NCI-H1417 (cell line): ENCODE measurements at places on chromosomes 3 and 15.

DNA sequence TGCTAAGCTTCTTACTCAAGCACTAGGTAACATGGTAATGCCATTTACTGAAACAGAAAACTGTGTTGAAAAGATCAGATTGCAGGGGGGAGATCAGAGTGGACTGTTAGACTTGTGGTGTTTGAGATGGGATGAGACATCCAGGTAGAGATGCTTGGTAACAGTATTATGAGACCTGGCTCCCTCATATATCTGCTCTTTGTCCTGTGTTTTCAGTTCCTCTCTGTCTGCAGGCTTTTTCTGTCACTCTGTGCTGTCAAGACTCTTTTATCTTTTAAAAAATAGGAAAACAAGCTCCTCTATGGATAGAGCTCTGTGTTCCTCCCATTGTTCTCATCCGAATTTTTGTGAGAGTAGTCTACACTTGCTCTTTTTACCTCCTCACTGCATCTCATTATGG is 48.1 kb downstream of the CALML4 start:
- no peak for DNase-seq

- no peak for DNase-seq
Measured at GRCh38 chr3:149506540-149506939, 32.0 kb downstream of the TM4SF4 start.

DNA sequence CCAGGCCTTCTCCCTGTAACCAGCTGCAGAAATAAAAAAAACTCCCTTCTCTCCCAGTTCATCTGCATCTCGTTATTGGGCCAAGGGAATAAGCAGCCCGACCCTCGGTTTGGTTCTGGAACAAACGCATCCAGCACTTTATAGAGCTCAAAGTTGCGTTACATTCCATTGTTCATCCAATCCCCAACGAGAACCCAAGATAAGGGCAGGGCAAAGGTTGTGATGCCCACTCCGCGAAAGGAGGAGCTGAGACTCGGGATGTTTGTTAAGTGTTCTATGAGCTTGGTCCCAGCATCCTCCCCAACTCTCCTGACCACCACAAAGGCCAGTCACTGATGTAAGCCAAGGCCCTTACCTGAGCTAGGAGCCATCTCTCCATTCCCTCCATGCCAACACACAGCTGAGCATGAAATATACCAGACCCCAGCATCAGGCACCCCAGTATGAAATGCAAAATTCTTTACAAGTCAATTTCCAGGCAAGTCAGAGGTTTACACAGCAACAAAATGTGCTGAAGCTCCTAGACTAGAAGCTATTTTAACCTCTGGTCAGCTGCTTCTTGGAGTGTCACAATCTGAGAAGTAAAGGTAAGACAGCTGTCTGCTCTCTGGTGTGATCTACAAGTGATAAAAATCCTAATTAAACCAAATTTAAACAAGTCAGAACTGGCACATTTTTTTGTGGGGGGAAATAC is 17.9 kb downstream of the CCDC12 start:
- no peak for DNase-seq

DNA sequence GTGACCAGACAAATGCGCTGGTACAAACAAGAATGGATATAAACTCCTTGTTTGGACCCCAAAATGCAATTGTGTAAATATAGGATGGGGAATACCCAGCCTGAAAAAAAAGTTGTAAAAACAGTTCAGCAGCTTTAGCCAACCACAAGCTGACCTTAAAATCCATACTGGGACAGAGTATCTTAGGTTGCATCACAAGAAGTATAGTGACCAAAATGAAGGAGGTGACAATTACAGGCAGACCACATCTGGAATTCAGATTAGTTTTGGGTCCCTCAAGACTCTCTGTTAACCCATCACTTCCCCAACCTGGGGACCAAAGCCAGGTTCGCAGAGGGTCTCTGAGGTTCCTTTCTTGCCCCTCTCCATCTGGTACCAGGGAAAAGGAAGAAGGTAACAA is 115.9 kb upstream of the PRR20G start:
- DNase-seq, result no peak

GRCh38 chr3:9071936-9072666 is 108.8 kb upstream of the RAD18 start:
- DNase-seq, result no peak

DNA sequence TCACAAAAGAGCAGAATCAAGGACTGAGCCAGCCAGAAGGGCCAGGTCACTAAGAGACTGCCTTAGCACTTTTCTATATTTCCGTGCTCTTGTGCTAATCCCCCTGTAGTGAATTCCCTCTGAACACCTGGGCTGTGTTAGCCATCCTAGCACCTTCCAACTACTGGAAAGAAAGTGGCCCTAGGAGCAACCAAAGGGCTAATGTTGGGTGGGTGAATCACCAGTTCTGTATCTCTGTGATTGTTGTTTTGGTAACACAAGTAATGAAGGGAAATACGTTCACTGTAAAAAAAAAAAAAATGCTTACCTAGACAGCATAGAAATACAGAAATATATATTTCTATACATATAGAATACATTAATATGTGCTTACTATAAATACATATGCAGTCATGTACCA is 43.9 kb downstream of the PXYLP1 start:
- no peak for DNase-seq

- DNase-seq, result no peak
Measured at GRCh38 chr3:124791639-124792151, 61.4 kb downstream of the UMPS start.

- no peak for DNase-seq
Measured at GRCh38 chr3:47685037-47685436, 96.7 kb downstream of the SMARCC1 start.

DNA sequence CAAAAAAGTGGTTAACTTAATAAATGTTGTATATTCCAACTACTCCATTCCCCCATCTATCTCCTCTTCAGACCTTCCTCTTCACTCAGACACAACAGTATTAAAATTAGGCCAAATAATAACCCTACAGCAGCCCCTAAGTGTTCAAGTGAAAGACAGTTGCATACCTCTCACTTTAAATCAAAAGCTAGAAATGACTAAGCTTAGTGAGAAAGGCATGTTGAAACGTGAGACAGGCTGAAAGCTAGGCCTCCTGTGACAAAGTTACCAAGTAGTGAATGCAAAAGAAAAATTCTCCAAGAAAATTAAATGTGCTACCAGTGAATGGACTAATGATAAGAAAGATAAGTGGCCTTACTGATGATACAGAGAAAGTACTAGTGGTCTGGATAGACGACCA is 71.7 kb downstream of the ANKRD28 start:
- DNase-seq, result no peak

GRCh38 chr3:183269345-183269744 is 16.3 kb downstream of the B3GNT5 start:
- no peak for DNase-seq

DNA sequence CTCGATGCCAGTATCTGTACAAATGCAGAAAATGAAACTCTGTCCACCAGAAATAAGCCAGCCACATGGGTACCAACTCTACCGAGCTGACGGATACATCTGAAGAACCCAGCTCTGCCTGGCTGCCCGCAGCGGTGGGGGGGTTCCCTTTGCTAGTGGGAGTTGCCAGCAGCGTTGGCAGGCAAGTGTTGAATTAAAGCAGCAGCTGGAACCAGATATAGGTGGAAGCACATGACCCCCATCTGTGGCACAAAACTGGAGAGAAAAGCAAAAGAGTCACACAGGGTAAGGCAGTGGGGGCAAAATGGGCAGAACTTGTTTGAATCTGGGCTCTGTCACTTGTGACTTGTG is 17.9 kb downstream of the CRYGS start:
- DNase-seq, result no peak

DNA sequence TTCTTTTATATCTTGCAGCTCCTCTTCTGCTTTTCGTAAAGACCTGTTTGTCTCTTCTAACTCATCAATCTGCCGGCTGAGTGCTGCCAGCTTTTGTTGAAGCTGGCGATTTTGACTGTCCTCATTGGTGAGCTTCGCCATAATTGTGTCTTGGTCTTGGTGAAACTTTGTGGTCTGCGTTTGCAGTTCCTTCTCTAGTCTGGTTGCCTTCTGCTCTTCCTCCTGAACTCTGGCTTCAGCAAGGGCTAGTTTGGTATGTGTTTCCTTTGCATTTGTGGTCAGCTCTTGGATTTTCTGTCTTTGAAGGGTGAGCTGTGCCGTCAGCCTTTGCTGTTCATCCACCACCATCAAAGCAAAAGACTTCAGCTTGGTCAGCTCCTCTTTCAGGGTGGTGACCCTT is 32.9 kb downstream of the CMSS1 start:
- no peak for DNase-seq

- no peak for DNase-seq
Measured at GRCh38 chr15:70532531-70533186, 230.7 kb downstream of the UACA start.

DNA sequence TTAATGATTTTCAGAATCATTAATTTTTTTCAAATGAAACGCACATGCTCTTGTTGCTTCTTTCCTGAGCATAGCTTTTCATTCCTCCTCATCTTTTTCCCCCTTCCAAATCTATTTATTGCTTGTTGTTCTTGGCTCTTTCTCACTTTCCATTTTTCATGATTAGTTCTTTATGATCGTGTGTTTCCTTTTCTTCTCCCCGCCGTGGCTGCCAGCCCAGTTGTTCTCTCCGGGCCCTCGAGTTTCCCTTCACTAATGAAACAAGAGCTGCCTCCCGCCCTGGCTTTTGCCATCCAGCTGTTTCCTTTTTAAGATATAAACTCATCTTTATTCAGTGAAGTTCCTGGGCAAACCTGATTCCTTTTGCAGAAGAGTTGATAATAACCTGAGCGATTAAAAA is 170.2 kb upstream of the NR2F2 start:
- DNase-seq, result no peak

DNA sequence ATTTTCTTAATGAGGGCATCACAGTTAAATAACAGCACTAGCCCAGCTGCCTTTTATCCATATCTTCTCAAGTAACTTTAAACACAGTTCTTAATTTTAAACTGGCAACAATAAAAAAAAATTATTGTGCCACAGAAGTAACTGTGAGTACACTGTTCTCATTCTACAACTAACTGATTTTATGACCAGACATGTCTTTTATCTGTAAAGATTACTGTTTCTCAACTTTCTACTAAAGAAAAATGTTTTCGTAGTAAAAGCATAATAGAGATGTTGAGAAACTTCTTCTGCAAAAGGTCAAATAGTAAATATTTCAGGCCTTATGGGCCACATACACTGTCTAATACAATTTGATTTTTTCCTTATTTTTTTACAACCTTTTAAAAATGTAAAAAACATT is 32.0 kb downstream of the PLOD2 start:
- no peak for DNase-seq

DNA sequence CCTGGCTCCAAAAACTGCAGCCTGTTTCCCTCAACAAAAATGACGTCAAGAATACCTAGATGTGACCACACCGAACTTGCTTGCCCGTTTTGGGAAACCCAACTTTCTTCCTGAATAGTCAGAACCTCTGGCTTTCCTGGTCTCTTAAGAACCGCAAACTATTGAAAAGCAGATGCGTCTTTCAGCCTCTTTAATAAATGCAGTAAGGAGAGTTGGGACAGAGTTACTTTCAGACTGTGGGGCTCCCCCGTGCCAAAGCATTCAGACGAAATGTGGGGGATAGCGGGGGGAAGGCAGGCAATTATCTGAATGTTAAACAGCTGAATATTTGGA is 1.2 kb upstream of the PROK2 start:
- no peak for DNase-seq

DNA sequence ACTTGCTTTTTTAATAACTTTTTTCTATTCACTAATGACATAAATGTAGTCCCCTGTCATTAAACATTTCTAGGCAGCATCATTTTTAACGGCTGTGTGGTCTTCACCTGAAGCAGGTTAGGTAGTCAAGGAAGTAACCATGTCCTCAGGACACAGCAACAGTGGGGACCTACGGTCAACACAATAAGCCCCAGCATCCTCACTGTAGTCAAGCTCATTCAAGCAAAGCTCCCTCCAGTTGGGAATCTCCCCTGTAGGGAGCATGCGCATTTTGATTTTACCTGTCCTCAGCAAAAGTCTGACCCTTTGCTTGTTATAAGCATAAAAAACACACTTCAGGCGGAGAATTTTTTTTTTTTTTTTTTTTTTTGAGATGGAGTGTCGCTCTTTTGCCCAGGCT is 151.4 kb downstream of the SHQ1 start:
- DNase-seq, result no peak

GRCh38 chr3:162052636-162053035 is 556.0 kb downstream of the OTOL1 start:
- DNase-seq, result no peak

DNA sequence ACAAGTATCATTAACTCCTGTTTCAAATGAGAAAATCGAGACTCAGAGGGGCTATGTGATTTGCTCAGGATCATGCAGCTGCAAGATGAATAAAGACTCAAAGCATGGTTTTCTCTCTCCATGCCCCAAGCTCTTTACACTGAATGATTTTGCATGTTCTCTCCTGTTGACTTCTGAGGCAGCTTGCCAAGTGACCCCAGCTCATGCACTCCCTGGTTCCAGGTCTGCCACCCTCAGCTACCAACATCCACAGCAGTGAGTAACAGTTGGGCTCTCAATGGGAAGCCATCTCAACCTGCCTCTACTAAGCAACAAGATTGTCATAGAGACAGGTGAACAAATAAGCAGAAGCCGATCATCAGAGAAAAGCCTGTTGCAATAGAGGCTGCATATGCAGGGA is 116.9 kb upstream of the GADL1 start:
- no peak for DNase-seq

DNA sequence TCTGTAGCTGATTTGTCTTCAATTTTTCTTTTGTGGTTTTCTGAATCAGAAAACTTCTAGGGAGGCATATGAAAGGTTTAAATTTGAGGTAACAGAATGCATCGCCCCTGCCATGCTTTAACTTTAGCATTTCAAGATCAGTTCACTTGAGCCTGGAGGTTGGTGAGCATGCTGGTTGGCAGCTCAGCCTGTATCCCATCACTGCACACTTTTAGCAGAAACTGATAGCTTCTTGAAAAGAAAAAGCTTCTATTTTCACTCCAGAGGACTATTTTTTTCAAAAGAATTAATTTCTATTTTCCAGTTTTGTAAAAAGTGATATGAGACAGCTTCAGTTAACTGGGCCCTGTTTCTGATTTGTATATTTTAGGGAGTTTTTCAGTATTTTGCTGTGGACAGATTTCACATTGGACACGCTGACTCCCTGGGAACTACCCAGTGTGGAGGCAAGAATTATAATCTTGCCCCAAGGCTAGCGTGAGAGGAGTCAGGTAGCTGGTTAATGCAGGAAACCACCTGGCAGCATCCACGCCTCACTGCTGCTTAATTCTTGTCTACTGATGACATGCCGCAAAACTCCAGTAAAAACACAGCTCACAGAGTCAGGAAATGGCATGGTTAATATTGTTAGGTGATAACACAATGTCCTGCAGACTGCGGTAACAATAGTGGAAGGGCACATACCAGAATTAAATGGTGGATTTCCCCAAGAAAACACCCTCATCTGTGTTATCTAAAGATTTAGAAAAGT is 71.4 kb downstream of the DUT start:
- no peak for DNase-seq

- no peak for DNase-seq
Measured at GRCh38 chr3:110378481-110378880, 693.1 kb upstream of the NECTIN3 start.
